ENCODE measurements at places on chromosomes 5 and 9.

- DNase-seq: no peak
These were observed 27.6 kb downstream of the FAM174A start for GRCh38 chr5:100562821-100563220.

DNA sequence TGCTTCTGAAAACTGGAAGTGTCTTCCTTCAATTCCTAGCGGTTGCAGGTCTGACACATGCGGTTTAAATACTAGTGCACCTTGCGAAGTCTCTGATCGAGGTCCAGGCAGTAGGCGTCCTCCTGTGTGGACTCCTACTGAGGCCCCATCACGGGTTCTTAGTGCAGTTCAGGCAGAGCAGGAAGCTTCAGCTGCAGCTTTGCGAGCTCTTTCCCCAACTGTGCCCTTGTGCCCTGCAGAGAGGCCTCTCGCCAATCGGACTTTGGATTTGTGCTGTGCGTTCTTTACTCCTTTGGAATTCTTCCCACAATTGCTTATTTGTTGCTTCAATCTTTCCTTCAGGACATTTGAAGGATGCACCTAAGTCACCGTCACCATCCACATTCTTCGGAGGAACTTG lies 40.6 kb upstream of the FAM120AOS start:
- no peak for DNase-seq

DNA sequence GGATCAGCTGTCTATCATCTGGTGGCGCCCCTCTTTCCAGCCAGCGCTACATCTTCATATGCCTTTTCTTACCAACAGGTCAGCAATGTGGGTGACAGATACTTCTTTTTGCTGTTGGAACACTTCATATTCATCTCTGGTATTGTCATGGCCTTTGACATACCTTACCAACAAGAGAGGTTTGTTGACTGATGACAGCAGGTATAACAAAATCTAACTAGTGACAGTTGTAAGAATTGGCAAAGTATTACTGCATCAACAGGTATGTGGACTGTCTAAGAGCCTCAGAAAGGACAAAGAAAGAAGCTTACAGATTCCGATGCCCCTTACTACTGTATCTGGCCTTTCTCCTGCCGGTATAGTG lies 29.9 kb upstream of the ZSWIM6 start:
- no peak for DNase-seq

DNA sequence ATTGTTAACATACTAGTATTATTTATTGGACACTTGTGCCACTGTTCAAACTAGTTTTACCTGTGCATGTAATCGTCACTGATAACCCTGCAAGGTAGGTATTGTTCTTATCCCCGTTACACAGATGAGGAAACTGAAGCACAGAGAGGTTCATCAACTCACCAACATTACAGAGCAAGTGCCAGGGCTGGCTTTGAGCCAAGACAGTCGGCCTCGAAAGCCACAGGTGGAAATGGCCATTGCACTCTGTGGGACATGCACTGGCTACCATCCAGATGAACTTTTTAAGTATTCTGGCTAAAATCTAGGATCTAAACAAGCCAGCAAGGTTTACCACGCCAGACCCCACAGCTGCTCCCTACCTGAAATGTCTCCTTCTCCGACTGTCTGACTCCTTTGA lies 57.9 kb downstream of the TEX10 start:
- DNase-seq: no peak

DNA sequence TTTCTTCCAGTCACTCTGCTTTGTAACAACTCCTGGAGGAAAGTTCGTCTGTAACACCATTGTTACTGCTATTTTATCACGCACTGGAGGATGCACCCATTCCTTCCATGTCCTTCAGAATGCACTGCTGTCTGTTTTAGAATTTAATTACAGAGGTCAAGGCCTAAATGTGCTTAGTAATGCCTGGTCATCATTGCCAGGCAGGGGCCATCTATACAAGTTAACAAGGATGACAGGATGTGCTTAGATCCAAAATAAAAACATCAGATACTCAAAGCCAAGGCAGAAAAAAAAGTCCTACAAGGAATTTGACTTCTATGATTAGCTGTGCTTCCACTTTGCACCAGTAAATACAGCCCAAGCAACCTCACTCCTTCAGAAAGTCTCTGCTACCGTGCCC lies 371.4 kb downstream of the SEMA5A start:
- no peak for DNase-seq

DNA sequence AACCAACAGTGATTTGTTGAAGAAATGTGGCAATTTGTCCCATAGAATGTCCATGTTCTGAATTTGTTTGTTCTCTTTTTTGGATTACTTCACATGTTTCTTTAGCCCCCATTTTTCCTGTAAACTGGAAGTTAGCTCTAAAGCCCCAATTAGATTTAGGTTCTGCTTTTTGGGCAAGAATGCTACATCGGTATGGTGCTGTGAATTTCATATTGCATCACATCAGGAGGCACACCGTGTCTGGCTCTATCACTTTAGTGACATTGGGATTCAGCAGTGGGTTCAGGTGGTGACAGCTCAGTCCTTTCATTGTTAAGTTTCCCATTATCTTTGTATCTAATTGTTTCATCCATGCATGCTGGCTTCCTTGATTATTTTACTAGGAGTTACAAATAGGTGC lies 27.9 kb downstream of the ADGRV1 start:
- DNase-seq: no peak

GRCh38 chr5:149063896-149064478 lies 1.1 kb upstream of the SH3TC2 start:
- DNase-seq: no peak

DNA sequence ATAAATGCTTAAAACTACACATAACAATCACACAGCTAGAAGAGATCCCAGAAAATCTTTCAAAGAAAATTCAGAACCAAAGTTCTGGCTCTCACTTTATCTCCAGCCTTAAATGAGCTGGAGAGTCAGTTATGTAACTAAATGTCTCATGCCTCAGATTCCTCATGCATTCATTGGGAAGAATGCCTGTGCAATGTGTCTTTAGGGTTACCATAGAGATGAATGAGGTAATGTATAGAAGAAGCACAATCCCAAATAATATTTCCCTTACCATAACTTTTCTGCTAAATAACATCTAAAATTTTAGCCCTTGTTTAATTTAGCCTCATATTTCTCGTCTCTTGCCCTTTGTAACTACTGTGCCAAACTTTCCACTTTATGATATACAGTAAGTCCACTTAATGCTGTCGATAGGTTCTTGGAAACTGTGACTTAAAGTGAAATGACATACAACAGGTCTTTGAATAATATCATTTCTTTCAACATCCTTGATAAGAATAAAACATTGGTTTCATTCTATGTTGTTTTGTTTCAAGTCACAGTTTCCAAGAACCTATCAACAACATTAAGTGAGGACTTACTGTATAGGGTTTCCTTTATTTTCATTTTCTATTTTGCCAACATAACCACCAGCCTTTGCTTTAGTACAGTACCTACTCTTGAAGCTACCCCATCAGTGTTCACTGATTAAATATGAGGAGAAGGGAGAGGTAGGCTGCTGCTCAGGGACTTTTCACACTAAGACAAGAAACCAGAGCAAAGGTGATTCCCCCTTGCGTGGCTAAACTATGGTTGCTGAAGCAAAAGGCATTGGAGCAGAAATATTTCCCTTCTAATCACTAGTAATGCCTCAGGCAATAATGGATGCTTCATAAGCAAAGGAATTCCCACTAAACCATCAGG lies 295.7 kb upstream of the PTGER4 start:
- DNase-seq: no peak

DNA sequence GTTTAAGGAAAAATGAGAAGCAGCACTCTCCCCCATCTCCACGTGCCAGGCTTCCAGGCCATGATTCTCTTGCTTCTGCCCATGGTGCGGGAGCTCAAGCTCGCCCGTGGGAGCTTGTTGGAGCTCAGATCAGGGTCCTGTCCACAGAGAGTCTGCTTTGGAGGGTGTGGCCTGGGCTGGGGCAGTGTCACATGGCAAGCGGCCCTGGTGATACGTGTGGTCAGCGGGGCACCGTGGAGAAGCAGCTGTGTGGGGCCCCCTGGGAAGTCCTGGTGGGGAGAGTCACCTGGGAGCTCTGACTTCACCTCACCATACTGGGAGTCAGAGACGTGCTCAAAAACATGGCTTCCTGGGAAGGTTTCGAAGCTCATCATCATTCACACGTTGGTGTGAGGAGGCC lies 275.3 kb downstream of the GADD45G start:
- no peak for DNase-seq

GRCh38 chr9:133371261-133371711 lies 4.6 kb downstream of the SURF4 start:
- no peak for DNase-seq

- no peak for DNase-seq
These were observed 71.6 kb upstream of the GALNT10 start for GRCh38 chr5:154118893-154119336.

GRCh38 chr5:79845448-79846197 lies 145.4 kb downstream of the MTX3 start:
- DNase-seq: no peak

DNA sequence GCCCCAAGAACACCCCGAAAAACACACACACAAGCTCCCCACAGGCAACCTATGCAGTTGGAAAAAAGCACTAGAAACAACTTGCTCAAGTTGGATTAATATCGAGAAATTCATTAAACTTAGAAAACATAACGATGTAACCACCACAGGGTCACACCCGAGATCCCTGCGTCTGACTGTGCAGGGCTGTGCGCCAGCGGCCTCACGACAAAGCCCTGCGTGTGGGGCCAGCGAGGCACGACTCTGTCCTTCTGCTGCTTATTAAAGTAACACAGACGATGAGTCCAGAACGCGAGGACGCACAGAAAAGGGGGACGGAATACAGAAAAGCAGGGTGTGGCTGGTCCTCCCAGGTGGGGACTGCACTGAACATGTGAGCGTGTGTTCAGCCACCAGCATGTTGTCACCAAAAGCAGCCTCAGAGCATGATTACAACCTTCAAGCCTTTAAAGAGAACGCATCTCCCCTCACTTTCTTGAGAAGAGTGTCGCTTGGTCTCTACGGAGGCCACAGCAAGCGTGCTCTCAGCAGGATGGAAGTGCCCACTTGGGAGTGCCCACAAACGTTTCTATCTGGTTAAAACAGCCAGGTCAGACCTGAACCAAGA lies 14.4 kb downstream of the SLC12A7 start:
- DNase-seq: no peak

All from HuH-7.5 (cell line).